Spleen (tissue), 13 donors: ENCODE measurements at places on chromosomes 11 and 22. TPM values are rescaled to one million over a fixed set of nuclear protein-coding genes. Genes with fewer than 3 reads are reported as not detected.
A peak's percentile ranks its signal among the peaks of the same experiment; 100 is the strongest.

Gene UCP3
- 4.8 TPM for total RNA-seq

DNA sequence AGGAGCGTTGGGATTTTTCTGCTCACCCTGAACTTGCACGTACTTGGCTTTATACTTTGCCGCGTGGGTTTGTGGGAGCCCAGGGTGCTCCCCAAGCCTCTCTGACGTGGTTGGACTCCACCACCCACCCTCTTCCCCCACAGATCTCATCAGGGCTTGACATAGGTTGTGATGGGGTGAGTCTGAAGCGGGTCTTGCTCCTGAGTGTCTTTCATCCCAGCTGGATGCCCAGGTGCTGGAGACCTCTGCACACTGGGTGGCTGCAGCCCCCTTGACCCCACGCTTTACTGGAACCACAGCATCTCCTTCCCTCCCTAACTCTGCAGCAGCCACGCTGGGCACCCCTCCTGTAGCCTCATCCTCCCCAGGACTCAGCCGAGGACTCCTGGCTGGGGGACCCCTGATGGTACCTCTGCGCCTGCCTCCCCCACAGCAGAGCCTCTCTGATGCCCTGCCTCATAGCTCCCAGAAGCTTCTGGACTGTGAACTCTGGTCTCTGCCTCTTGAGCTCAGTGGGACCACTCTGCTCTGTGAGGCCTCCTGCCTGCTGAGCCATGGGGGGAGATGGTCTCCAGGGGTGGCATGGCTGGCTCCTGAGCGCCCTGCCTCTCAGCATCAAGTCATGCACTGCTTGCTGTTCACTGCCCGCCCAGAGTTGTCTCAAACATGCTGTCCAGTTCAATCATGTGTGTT is 45.2 kb downstream of the MYEOV start:
- no peak overlapping the region for H3K27ac ChIP-seq
- no peaks in the 10 kb centered on the region for H3K27me3 ChIP-seq
- H3K36me3 ChIP-seq = no peaks in the 10 kb centered on the region
- H3K4me3 ChIP-seq = no peak overlapping the region

DNA sequence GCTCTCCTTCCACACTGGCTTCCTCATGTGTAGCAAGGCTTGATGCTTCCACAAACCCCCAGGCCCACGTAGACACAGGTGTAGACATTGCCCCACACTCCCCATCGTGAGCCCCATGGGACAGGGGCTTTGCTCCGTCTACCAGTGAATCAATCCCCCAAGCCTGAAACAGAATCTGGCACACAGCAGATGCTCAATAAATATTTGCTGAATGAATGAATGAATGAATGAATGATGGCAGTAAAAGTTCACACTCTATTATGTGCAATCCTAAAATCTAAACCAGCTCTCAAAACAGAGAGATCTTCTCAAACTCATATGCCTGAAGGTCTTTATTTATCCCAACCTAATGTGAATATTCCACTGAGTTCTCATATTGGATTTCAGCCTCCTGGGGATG is 69.9 kb downstream of the MN1 start:
- no peak for DNase-seq
- H3K27me3 ChIP-seq = peaks cover 4% of the 10 kb centered on the region
- H3K4me3 ChIP-seq = no peak overlapping the region
- no peaks in the 10 kb centered on the region for H3K36me3 ChIP-seq

- H3K27me3 ChIP-seq = no peaks in the 10 kb centered on the region
- H3K4me3 ChIP-seq = no peak overlapping the region
- H3K27ac ChIP-seq = peak overlapping the region; percentile 41
- no peaks in the 10 kb centered on the region for H3K4me1 ChIP-seq
Measured at GRCh38 chr22:35392357-35392756, 7.6 kb upstream of the MCM5 start.

- H3K36me3 ChIP-seq = no peaks in the 10 kb centered on the region
- no peak for DNase-seq
- peak overlapping the region; percentile 86 for H3K4me3 ChIP-seq
Measured at GRCh38 chr11:18699848-18700261, 1.3 kb downstream of the TMEM86A start.
